Fibroblast of skin of left biceps (primary cell): ENCODE measurements at places on chromosomes 2 and 18.

DNA sequence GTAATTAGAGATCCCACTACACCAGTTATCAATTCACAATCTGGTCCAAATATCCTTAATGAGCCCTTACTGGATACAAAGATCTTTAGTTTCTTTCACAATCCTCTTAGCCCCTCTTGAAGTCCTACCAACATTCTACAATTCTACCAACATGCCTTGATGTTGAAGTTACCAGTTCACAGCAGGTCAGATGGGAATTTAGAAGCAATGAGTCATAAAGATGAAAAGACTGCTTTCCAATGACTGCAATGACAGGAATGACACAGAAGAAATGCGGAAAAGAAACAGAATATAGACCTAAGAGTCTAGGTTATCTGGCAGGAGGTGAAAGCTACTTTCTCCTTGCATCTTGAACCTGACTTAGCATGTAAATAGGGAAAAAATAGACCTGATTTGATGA is 24.5 kb downstream of the RTTN start:
- DNase-seq: peak; percentile 23

DNA sequence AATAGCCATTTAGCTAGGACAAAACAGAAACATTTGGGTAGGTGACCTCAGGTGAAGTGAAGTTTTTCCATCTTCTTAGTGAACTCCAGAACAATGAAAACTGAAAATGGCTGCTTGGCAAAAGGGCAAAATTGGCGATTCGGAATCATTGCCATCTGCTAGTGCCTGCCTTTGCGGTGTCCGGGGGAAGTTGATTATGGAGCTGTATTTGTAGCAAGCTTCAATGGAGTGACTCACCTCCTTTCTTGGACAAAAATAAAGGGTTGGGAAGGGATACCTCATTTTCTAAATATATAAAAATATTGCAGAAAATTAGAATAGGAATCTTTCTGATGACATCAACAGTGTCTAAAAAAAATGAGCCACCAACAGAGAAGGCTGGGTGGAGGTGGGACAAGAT is 460.5 kb downstream of the TGIF1 start:
- no peak for DNase-seq

DNA sequence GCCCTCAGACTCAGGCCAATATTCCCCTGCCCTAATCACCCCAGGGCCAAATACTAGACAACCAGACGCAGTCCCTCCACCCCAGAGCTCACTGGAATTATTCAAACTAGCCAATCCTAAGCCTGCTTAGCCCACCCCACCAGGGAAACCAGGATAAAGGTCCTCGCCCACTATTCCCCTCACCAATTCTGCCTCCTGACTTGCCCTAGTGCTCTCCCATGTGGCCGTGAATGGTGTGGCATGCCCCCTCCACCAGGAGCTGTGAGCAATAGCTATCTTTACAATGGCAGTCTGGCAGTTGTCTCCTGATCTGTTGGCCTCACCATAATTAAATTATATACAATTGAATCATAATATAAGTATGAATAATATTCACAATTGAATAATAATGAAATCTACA is 42.3 kb downstream of the FAM124B start:
- no peak for DNase-seq

DNA sequence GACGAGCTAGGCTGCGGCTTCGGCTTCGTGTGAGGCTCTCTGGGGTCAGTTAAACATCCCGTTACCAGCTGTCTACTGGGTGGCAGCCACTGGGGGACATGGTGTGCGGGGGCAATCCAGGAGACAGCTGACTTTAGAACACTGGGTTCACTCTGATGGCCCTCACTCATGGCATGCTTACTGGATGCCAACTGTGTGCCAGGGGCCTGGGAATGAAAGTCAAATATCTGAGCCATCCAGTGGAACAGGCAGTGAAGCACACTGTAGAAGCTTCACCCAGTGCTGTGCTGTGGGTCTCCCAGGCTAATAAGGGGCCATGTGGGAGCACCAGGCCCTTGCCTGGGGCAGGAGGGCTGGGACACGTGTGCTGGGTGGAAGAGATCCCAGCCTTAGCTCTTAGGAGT is 48.3 kb downstream of the GLI2 start:
- no peak for DNase-seq

- no peak for DNase-seq
These were observed 26.8 kb downstream of the SULT1C2 start for GRCh38 chr2:108315444-108315934.

- no peak for DNase-seq
These were observed 179.5 kb upstream of the ID2 start for GRCh38 chr2:8502316-8502715.

DNA sequence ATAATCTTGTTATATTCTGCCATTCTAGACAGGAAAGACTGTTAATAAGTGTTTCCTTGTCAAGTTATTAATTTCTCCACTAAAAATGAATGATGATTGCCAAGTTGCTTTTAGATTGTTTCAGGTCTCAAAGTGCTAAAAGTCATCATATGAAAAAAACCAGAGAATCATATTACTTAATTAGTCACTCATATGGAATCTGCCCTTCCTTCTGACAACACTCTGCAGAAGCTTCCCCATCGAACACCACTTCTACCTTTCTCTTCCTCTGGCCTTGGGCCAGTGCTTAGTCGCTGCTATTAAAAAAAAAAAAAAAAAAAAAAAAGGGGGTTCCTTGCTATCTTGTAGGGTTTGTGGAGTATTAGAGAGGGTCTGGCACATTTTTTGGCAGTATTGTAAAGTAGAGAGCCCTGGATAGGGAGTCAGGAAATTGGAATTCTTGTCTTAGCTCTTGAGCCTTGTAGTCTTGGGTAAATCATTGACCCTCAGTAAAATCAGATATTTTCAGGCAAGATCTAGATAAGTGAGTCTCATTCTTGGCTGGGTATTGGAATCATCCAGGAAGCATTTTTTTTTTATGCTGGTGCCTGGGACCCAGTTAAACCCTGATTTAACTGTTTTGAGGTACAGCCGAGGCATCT is 141.7 kb upstream of the CCDC68 start:
- DNase-seq: no peak

DNA sequence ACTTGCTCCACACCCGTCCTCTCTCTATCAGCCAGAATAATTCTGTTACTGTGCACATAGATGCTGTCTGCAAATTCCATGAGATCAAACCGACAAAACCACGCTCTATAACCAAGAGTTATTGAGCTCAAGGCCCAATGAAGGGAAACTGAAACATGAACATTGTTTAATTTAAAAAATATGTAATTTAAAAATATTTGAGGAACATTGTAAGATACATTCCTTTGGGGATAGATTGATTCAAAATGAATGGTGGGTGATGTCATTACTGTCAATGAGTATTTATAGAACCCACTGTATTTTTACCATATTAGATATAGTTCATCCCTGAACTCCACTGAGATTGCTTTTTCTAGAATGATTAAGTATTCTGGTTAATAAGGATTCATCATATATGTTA is 50.4 kb downstream of the NCKAP5 start:
- DNase-seq: peak; percentile 35

DNA sequence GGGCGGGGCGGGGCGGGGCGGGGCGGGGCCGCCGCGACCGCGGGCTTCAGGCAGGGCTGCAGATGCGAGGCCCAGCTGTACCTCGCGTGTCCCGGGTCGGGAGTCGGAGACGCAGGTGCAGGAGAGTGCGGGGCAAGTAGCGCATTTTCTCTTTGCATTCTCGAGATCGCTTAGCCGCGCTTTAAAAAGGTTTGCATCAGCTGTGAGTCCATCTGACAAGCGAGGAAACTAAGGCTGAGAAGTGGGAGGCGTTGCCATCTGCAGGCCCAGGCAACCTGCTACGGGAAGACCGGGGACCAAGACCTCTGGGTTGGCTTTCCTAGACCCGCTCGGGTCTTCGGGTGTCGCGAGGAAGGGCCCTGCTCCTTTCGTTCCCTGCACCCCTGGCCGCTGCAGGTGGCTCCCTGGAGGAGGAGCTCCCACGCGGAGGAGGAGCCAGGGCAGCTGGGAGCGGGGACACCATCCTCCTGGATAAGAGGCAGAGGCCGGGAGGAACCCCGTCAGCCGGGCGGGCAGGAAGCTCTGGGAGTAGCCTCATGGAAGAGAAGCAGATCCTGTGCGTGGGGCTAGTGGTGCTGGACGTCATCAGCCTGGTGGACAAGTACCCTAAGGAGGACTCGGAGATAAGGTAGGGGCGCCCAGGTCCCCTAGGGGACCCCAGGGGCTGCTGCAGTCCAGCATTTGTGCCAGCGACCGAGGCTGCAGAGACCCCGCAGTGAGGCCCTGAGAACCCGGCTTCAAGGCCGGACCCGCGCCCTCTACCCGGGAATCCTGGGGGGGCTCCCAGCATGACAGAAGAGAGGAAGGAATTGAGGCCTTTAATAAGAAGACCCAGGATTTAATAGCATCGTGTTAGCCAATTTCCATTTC is at the start of gene KHK:
Gene KHK (plus strand): TSS at position 49 of the 870 bp plus-strand sequence. CDS start 488 bp downstream, at position 537.
- DNase-seq: no peak

DNA sequence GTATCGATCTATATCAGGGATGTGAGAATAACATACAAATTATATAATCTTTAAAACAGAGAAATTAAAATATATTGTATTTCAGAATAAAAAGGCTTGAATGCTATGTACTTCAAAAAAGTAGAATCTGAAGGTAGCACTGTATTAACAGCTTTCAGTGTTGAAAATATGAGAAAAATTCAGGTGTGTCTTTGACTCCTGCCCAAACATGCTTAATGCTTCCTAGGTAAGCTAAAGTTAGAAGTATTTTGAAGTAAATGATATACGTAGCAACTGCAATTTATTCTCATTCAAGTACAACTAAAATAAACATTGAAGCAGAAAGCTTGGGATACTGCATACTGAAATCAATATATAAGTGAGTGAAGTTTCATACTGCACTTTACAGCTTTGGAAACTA is 1082.0 kb upstream of the ACVR2A start:
- no peak for DNase-seq

DNA sequence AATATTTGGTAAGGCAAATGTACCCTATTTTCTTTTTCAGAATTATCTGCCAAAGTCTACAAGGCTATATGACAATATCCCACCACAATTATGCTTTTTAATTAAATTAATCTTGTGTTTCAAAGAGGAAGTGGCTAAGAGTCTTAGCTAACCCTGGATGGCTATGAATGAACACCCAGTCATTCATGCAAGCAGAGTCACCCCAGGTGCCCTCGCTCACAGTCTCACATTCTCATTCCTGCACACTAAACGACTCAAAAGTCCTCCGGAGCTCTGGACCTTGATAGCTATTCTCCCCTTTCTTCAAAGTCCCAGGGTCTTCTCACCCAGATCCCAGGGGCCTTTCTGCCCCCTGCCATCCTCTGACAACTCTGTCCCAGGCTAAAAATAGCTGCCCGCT is 42.1 kb upstream of the MRPL19 start:
- no peak for DNase-seq

DNA sequence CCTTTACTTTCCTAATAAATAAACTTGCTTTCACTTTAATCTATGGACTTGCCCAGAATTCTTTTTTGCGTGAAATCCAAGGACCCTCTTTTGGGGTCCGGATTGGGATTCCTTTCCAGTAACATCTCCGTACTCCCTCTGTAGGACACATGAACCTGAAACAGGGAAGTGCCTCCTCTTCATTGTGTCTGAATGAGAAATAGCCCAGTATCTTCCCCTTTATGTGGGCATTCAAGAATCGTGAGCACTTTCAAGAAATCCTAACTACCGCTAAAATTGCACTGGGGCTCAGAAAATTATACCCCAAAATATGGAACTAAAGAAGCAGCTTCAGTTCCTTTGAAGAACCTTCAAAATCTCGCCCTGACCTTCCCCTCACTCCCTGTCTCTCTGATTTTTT is 7.8 kb upstream of the POMC start:
- DNase-seq: no peak

- DNase-seq: no peak
These were observed 80.5 kb downstream of the CTNNA2 start for GRCh38 chr2:79593237-79593867.

DNA sequence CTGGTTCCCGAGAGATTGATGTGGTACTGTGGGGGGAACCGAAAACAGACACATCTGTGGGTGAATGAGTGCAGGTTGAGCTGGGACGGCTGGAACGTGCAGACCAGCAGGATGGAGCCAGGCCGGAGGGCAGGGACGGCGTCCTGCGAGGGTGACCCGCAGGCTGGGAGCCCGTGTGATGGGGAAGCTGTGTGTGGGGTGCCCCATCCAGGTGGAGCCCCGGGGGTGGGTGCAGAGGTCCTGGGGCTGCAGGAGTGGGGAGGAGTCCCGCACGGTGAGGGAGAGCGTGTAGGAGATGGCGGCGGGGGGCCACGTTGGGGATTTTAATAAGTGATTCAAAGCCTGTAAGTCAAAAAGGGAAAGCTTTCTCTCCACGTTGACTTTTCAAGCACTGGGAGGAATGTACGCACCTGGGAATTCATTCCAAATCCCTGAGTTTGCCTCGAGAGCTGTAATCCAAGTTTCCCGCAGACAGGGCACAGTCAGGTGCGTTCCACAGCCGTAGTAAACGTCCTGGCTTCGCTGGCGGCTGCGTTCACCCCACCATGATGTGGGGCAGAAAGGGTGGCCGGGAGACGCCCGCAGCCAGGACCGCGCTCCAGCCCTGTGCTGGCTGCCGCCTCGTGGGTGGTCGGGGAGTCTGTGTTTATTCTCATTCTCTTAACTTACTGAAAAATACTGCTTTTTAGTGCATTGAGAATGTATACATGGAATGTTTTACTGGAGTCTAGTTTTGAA is 54.0 kb downstream of the NFATC1 start:
- no peak for DNase-seq

DNA sequence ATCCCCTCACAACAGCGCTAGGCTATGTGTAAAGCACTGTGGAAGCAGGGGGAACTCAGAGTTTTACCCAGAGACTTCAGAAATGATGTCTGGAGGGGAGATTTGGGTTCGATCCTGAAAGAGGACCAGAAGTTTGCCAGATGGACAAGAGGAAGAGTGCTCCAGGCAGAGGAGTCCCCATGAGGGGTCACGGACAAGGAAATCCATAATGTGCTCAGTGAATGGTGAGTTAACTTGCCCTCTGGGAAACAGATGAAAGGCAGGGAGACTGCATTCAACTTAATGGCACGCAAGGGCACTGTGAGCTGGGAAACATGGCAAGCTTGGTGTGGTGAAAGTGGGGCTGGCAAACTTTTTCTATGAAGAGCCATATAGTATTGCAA is 6.0 kb upstream of the ASAP2 start:
- DNase-seq: no peak

- no peak for DNase-seq
These were observed 247.0 kb downstream of the AGAP1 start for GRCh38 chr2:235740821-235741220.

GRCh38 chr2:120554625-120555032 is 181.0 kb upstream of the GLI2 start:
- DNase-seq: no peak

GRCh38 chr2:201984333-201984732 is 49.3 kb upstream of the FZD7 start:
- no peak for DNase-seq

GRCh38 chr2:71611781-71612527 is 158.6 kb downstream of the DYSF start:
- DNase-seq: no peak

DNA sequence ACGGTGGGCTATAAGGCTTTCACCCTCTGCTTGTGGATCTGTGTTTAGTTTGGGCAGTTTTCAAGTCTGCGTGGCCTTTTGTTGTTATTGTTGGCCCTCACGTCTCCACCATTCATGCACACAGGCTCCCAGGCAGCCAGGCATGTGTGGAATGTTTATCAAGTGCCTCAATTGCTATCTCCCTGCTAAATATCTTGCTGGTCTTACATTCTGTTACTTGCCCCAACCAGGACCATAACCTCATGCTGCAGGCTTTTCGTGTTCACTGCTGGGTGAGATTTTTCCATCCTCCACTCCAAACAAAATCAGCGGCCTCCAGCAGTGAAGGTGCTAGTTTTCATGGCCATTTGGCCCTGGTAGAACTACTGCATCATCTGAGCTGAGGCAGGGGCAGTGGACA is 63.0 kb upstream of the DSC1 start:
- DNase-seq: no peak
